ENCODE measurements at places on chromosomes 11 and 22.

GRCh38 chr22:38657045-38657909, 839 bp downstream of the CBY1 start:
- no peak for DNase-seq

- DNase-seq = peak; percentile 75
Measured at GRCh38 chr11:46315033-46315738, 32.1 kb upstream of the DGKZ start.

- DNase-seq = no peak
Measured at GRCh38 chr11:117837791-117838190, 13.2 kb upstream of the FXYD2 start.

GRCh38 chr11:101126551-101127196, 2.9 kb downstream of the PGR start:
- DNase-seq = no peak

- DNase-seq = no peak
Measured at GRCh38 chr11:121555121-121555520, 102.4 kb upstream of the SORL1-AS1 start.

DNA sequence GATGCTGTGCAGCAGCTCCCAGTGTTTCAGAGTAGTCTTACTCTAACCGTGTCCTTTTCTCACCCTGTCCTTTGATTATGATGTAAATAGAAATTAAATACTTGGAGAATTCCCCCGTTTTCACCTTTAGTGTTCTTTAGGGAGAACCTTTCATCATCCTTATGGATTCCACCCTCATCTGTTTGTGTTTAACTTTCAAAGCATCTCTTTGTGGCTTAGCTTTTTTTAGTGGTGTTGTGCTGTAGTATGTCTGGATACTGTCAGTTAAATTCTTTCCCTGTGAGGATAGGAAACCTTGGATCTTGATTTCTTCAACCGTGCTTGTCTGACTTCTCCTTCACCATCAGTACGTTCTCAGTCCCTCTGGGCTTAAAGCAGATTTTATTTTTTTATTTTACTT, 48.5 kb downstream of the PPP6R3 start:
- no peak for DNase-seq
